Fibroblast of skin of scalp (primary cell): ENCODE measurements at places on chromosomes 6 and 20.
A peak's percentile ranks its signal among the peaks of the same experiment; 100 is the strongest.

- peak; percentile 74 for DNase-seq
Observed at GRCh38 chr6:80610846-80611245, 504.4 kb downstream of the BCKDHB start.

DNA sequence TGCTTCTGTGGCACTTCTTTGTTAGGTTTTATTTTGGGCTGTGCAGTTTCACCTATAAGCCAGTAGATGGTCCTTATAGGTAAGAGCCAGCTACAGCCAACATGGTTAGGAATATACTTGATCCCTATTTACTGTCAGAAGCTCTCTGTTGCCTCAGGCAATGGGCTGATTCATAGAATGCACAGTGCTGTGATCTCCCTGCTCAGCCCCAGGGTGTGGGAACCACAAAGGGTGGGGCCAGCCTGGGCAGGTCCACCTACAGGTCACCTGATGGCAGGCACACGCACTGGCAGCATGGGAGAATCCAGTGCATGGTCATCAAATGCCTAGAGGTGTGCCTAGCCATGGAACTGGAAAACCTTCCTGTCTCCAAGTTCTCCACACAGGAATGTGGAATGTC is 191.9 kb downstream of the MOXD1 start:
- no peak for DNase-seq

GRCh38 chr6:16722630-16723029 is 38.6 kb downstream of the ATXN1 start:
- no peak for DNase-seq

- peak; percentile 8 for DNase-seq
Observed at GRCh38 chr6:137159912-137160311, 13.5 kb downstream of the IL22RA2 start.

GRCh38 chr6:2183246-2183645 is 62.2 kb downstream of the GMDS start:
- no peak for DNase-seq
